Erythroblast (primary cell): ENCODE measurements at places on chromosomes 12 and 14.

DNA sequence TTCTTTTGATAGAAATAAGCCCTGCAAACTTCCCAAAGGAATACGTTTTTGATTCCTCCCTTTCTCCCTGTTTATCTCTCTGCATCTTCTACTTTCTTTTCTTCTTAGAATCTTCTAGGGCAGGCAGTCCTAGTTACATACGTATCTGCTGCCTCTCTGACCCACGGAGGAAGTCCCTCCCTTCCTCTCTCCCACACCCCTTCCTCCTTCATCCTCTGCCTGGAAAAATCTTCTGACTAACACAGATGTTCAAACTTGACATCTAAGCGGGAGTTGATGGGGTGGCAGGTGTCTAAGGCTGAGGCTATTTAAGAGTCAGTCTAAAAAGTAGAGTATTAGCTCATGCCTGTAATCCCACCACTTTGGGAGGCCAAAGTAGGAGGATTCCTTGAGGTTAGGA is 88.6 kb downstream of the MAP1LC3B2 start:
- DNase-seq, result no peak

GRCh38 chr12:46430340-46430948 is 57.9 kb upstream of the SLC38A2 start:
- peak; percentile 6 for DNase-seq

GRCh38 chr12:68746572-68747180 is 700 bp downstream of the SLC35E3 start:
- DNase-seq, result peak; percentile 65

GRCh38 chr12:43100231-43100630 is 451.8 kb downstream of the ADAMTS20 start:
- no peak for DNase-seq

DNA sequence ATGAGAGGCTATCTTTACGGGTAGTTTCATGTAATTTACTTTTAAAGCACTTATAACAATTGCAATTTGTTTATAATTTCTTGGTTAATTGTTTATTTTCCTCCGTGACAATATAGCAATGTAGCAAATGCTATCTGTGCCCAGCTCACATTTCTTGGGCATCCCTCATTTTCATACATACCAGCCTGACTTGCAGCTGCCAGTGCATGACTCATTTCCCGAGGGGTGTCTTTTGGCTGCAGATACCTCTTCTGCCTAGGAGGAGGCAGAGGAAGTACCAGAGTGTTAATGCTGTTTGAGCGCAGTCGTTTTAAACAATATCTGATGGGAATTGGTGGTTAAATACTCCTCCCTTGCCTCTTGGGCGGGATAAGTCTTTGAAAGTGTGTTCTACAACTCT is 104.2 kb upstream of the ABCD2 start:
- no peak for DNase-seq

DNA sequence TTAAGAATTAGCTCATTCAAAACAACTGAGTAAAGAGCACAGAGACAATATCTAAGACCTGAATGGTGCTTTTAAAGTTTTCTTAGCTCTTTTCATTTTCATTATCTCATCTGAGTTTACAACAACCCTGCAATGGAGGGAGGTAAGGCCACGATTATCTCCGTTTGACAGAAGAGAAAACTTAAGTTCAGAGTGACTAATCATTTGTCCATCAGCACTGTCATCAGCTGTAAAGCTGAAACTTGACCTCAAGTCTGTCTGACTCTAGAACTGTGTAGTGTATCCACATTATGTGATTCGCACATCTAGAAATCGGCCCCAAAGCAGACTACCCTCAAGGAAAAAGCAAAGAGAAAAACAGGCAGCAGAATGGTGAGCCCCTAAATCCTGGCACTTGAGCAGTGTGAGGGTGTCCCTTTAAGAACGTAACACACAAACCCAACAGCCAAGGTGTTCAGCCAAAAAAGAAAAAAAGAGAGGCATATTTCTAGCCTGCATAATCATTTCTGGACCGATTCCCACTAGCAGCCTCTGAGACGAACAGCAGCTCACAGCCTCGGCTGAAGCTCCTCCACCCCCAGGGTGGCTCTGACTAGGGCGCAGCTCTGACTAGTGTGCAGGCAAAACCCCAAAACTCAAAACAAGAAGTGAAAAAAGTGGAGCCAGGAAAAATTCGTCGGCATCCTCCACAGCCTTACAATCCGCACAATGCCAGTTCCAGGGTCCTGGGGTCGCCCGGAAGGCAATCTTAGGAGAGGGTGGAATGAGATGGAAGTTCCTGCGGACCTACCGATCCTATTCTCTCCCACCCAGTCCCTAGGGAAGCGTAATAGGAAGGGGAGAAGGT is 1.6 kb downstream of the STXBP6 start:
- DNase-seq, result peak; percentile 83

GRCh38 chr14:94523265-94523664 is 14.0 kb upstream of the SERPINA12 start:
- DNase-seq, result no peak

DNA sequence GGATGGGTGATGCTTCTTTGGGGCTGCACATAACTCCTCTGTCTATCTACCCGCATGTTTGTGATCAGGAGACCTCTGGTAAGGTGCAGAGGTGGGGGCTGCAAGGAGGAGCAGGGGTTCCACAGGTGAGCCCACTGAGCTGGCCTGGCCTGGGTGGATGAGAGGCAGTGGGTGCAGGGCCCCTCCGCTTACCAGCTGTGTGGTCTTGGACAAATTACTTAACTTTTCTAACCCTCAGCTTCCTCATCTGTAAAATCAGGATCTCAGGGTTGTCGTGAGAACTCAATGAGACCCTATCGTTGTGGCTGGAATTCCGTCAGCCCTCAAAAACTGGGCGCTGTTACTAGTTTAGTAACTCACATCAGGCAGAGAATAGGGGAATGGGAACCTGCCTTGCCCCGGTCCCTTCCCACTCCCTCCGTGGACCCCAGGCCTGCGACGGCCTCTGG is 7.5 kb downstream of the PTPN6 start:
- no peak for DNase-seq

- DNase-seq, result no peak
Observed at GRCh38 chr12:80317307-80317706, 126.7 kb upstream of the PTPRQ start.

DNA sequence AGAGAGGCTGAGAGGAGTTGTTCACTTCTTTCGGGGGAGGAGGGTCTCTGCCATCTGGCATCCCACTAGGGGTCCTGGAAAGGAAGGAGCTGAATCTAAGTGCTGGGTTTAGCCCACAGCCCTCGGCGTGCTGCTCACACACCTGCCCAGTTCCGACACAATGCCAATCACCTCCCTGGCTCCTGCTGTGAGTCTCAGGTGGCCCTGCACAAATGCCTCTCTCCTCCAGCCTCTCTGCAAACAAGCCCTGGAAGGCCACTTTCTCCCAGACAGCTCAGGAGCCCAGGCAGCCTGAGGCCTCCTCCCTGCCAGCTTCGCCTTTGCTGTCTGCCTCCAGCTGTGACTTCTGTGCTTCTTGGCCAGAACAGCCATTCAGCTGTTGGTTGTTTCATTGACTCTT is 51.2 kb downstream of the SMIM41 start:
- DNase-seq, result no peak

GRCh38 chr12:58425481-58426392 is 484.4 kb downstream of the ATP23 start:
- DNase-seq, result peak; percentile 46

DNA sequence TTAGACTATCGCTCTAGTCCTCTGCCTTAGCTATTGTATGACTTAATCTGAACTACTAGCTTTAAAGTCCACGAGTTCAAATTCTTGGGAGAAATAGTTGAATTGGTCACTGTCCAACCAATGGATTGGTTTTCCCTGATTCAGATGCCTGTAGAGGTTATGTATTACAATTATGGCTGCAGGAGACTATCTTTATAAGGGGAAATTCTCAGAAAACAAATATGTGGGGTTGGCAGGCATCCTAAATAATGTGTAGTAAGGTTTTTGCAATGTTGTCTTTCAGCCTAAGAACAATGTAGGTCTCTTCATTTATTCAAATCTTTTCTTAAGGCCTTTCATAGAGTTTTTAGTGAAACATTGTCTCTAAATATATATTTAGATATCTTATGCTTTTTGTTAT is 26.9 kb downstream of the MYRFL start:
- no peak for DNase-seq

- no peak for DNase-seq
Observed at GRCh38 chr14:76909266-76909665, 83.1 kb downstream of the LRRC74A start.

- DNase-seq, result peak; percentile 63
Observed at GRCh38 chr12:11553871-11554533, 95.5 kb upstream of the ETV6 start.

DNA sequence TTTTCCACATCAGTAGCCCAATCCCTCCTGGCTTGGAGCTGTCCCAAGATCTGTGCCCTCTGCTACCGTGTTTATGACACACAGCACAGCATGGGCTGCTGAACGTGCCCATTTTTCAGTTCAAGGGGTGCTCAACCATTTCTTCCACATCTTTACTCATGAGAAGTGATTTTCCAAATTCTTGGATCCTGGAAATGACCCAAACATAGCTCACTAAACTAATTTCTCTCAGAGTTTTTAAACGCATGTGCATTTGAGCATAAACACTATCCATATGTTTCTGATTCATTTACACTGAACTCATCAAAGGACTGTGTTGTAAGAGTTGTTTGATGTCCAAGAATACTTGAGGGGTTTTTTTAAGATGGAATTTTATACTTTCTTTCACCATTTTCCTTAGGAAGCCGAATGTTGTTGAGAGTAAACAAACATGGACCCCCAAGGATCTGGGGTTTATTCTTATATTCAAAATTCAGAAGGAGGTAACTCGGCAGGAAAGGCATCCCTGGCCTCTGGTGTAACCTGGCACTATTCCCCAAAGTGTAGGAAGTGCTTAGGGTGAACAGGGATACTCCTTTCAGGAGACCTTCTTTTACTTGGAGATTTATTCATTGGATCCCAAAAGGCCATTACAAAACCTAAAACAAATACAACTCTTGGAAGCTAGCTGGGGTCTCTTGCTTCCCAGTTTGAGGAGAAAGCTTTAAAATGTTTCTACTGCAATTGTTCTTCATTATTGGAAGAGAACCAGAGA is 215.0 kb downstream of the BMP4 start:
- no peak for DNase-seq

- no peak for DNase-seq
Observed at GRCh38 chr12:57323416-57323815, 72.4 kb upstream of the STAC3 start.

DNA sequence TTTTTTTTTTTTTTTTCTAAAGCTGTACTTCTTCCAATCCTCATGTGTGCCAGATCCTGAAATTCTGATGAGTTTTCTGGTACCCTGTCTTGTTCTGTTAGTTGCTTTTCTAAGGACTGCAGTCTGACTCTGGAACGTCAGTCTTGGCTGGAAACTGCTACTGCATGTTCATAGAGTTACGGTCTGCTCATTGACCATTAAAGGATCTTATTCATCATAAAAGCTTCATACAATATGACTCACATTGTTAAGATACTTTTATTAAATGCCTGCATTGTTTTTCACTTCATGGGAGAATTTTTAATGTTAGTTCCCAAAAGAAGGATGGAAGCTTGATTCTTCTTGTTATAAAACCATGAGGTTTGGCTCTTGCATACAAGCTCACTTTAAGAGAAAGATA is 233.6 kb downstream of the SYT10 start:
- DNase-seq, result no peak

DNA sequence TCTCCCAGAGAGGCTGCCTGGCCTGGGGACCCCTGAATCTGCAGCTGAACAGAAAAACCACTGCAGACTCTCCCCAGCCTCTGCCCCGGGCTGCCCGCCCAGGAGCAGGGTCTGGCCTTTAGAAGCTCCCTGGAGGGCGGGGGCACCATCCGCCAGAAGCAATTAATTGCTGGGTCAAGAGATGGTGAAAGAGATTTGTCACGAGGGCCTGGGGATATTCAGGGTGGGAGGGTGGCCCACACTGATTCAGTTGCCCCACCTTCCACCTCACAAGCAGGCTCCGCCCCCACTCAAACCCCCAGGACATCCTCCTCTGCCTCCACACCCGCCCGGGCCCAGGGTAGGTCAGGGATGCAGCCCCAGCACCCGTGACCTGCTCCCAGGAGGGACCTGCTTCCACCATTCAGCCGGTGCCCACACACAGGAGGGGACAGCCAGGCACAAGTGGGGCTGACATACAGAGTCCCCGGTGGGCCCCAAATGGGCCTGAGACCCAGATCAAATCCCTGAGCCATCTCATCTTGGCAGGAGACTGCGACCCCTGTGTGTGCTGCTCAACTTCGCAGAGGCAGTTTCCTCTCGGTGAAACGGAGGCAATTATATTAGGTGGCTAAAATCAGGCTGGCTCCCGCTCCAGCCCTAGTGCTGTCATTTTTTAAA is 23.0 kb downstream of the NCOR2 start:
- DNase-seq, result no peak

- no peak for DNase-seq
Observed at GRCh38 chr12:10293151-10293550, 14.5 kb upstream of the KLRD1 start.

DNA sequence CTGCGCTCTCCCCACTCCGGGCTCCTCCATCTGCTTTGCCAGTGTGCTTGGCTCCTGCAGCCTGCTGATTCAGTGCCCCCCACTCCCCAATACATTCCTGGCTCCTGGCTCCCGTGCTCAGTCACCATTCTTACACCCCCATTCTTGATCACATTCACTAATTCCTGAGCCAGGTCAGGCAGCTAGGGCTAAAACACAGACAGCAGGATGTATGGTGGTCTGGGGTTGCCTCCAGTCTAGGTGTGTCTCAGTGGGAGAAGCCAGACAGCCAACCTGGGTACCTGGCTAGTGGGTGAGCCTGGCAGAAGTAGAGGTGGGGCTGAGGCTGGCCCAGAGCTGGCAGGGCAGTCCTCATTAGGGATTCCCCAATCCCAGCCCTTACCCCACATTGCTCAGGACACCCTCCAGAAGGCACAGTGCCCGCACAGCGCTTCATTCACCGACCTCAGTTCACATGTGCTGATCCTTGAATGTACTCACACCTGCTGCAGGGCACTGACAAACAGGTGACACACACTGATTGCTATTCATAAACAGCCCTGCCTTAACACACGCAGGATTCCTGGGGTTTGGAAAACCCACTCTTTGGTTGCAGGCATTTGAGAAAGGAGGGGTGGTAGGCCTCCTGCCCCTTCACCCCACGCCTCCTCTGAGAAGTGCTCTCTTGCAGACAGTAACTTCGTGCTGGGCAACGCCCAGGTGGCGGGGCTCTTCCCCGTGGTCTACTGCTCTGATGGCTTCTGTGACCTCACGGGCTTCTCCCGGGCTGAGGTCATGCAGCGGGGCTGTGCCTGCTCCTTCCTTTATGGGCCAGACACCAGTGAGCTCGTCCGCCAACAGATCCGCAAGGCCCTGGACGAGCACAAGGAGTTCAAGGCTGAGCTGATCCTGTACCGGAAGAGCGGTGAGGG is 1.7 kb downstream of the KCNH3 start:
- no peak for DNase-seq

DNA sequence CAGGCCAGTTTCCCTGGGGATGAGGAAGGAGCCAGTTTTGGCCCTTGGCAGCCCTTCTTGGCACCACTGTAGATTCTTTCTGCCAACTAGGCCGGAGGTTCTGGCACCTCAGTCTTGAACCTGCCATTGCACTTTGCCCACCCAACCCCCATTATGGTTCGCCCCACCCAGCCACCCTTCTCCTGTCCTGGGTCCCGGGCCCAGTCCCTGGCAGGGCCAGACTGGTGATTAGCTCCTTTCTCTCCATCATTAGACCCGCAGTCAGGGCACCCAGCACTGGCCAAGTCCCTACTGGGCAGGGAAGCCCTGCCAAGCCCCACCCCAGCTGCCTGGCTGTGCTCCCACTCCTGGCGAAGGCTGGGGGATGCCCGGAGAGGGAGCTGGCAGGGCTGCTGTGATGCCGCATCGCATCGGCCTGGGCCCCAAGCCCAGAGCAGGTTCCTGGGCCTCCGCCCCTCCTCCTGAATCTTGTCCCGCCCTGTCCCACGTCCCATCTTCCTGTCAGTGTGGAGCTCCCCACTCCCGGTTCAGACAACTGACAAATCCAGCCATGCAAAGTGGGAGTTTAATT is 9.8 kb downstream of the FAM222A start:
- no peak for DNase-seq
